NCI-H69 (cell line): ENCODE measurements at places on chromosomes 7 and 10.

DNA sequence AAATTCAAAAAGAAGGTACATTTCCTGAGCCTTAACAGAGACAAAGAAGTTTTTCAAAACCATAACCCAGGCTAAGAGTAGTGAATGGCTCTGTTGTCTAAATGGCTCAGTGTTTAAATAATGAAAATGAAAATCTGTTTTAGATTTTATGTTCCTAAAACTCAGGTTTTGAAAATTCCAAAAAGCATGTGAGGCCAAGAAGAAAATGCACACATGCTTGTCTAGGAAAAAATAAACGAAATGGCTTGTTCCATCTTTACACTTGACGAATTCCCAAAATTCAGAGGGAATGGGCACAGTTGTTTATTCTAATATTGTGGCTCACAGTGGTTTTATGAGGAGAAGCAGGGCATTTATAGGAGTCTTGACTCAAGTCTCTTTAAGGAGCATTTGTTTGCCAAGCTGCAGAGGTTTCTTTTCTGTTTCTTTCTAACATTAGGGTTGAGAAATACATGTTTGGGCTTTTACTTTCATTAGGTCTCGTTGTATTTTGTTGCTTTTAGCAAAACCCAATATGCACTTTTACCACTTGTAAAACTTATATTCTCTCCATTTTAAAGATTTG, 527.6 kb upstream of the ANKRD30A start:
- DNase-seq = no peak

GRCh38 chr10:131758062-131758938, 142.5 kb upstream of the PPP2R2D start:
- no peak for DNase-seq

DNA sequence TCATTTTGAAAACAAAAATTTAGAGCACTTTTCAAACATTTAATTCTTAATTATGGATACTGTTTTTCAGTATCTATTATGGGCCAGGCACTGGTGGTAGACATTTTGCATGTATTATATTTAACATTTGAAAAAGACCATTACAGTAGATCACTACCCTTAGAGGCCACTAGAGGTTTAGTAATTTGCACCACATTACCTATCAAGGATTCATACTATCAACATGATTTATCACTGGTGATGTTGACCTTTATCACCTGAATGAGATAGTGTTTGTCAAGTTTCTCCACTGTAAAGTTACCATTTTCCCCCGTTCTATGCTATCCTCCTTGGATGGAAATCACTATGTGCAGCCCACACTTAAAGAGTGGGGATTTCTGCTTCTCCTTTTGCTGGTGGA, 4.4 kb upstream of the SNX13 start:
- DNase-seq = peak; percentile 38

GRCh38 chr7:95229301-95229700, 95.0 kb downstream of the PON1 start:
- no peak for DNase-seq

- no peak for DNase-seq
Observed at GRCh38 chr7:151140826-151141225, 26.7 kb downstream of the GBX1 start.

DNA sequence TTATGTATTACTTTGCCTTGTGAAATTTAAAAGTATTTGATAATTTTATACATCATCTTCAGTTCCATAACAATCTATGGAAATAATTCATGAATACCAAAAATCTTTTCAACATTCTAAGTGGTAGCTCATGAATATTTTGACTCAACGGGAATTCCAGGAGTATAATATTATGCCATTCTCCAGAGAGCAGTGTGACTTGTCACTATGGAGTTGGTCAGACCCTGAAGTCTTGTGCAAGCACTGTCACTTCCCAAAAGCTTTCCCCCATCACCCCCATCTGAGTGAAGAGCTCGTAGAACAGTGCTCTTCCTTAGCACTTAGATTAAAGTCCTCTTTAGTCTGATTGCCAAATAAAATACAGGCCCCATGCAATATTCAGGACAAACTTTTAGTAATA, 29.4 kb upstream of the CCNJ start:
- no peak for DNase-seq

DNA sequence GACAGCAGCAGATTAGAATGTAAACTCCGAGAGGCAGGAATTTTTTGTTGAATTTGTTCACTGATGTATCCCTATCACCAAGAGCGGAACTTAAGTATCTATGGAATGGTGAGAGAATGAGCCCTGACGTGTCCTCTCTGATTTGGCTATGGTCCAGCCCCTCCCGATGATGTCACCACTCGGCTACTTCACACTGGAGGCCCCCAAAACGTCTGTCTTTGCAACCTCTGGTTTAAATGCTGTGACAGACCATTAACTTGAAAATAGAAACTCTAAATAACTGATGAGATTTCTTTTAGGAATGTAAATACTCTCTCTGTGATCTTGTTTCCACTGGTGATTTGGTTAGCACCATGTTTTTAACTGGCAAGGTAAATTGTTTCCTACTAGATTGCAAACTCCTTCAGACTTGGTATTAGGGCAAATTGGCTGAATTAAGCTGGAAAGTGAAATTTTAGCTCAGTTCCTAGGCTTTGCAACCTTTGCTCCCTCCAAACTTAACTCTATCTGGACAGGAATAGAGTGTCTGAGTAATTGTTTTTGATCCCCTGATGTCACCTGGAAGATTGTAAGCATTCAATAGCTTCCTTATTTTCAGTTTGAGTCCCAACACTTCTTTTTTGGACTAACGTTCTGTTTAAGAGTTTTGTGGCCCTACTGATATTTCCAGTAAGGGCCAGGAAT, 19.1 kb downstream of the SLC16A12 start:
- peak; percentile 21 for DNase-seq
